Cerebellum (tissue), 4 donors: ENCODE measurements at places on chromosomes 13 and 19. TPM values are rescaled to one million over a fixed set of nuclear protein-coding genes. Genes with fewer than 3 reads are reported as not detected.

Gene PLIN4
- total RNA-seq = 0.73 TPM

Gene NCAN
- total RNA-seq = 85.3 TPM

DNA sequence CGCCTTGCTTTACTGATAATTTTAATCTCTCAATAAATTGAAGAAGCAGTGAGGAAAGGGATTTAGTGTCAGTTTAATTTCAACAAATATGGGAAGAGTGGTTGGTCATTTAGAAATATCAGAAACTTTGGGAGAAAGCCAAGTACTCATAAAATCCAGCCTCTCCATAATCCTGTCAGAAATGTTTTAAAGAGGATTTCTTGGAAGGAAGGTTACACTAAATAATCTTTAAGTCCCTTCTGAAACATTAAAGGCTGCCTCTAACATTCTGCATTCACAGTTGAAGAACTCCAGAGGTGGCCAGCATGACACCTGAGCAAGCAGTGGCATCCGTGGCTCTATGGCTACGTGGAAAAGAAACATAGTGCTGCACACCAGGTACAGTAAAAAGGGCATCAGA is 378.5 kb downstream of the ENOX1 start:
- no peak for DNase-seq

- no peak for DNase-seq
Observed at GRCh38 chr19:56642711-56643459, at the start of gene SMIM17. Gene SMIM17, plus strand, starts transcription at chr19:56643159. Its CDS starts 2,509 bp downstream, at chr19:56645668.

- no peak for DNase-seq
Observed at GRCh38 chr19:38657633-38658222, 10.3 kb downstream of the ACTN4 start.

DNA sequence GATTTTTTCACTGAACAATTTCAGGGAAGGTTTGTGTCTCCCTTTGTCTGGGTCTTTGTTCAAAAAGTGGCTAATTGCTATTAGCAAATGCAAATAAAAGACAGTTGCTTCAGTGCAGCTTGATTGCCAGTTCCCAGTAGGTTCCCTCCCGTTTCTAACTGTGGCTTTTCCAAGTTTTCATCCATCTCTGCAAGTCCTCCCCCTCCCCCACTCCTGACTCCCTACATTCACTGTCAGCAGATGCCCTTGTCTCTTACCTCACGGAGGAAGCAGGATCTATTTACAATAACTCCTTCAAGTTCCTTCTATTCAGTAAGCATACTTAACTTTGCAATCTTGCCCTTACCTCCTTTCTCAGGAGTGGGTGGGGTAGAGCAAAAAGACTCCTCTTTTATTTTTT is 55.4 kb upstream of the SCEL start:
- no peak for DNase-seq

DNA sequence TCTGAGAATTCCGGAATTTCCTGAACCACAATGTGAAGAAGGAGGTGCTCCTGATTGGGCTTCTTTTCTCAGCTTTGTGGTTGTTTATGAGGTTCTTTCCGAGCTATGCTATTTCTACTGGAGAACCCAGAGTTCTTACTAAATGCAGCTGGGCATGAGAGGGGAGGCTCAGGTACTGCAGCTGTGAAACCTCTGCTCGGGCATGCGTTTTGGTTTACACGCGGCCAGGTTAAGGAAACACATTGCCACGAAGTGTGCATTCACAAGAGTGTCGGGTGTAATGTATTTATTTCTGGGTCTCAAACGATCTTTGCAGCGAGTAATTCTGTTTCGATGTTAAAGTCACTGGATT is 661 bp upstream of the MIR17HG start:
- no peak for DNase-seq

DNA sequence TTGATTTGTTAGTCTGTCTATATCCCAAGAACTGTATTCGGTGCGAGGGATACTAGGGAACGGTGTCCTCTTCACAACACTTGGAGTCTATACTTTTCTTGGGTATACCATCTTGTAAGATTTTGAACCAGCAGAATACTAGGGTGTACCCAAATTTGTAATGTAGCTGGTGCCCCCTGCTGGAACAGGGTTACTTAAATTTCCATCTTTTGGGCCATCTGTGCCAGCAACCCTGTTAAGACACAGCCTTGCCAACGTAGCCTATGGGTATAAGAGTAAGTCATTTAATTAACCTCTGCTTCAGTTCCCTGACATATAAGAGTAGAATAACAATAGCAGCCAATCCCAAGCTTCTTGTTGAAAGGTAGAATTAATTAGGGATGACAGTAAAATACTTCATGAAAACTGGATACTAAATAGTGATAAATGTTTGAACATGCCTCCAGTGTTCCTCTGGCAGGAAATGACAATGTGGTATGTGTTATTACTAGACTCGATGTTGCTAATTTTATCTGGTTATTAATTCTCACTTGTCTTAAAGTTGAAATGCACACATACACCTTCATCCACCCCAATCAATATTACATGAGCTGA is 607.6 kb downstream of the FGF9 start:
- DNase-seq = peak; percentile 31

- no peak for DNase-seq
Observed at GRCh38 chr13:71602344-71602743, 264.7 kb downstream of the DACH1 start.

GRCh38 chr19:13037731-13038130 is 42.5 kb downstream of the NFIX start:
- DNase-seq = no peak

GRCh38 chr13:102708991-102709390 is 14.1 kb upstream of the METTL21C start:
- no peak for DNase-seq
